K562 (cell line): ENCODE measurements at places on chromosomes 2 and 18. TPM values are rescaled to one million over a fixed set of nuclear protein-coding genes. Genes with fewer than 3 reads are reported as not detected.

GRCh38 chr2:26811791-26812694 is 26.2 kb downstream of the CENPA start:
- no peak for DNase-seq

GRCh38 chr2:144358374-144358964 is 161.4 kb downstream of the ZEB2 start:
- no peak for DNase-seq

- DNase-seq: no peak
These were observed 89.2 kb downstream of the STPG4 start for GRCh38 chr2:47065771-47066380.

GRCh38 chr2:231554748-231555545 is 24.7 kb upstream of the NMUR1 start:
- no peak for DNase-seq

DNA sequence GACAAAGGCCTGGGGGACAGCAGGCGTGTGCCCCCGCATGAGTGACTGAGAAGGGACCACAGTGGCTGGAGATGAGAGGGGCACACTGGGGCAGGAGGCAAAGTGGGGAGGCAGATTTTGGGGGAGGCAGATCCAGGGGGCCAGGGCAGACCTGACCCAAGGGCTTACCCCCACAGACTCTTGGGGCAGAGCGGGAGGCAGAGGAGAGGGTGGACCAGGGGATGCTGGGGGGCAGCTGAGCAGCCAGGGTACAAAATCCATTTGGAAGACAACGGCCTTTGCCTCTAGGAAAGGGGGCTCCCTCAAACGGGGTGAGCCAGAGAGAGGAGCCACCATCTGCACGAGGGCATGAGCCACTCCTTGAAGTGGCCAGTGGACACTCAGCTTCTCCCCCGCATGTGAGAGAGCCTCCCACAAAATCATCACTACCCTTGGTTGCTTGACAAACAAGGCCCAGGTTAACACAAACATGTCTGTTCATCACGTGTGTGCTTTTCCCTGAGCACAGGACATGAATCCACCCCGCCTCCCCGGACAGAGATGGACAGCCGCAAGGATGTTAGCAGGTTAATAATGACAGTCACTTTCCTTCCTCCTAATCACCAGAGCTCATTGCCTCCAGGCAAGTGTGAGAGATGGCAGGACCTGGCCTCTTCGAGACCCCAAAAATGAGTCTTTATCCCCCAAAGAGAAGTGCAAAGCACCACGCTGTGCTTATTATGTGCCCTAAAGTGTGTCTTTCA is 72.0 kb upstream of the RAB6C start:
- DNase-seq: no peak

The SLC11A1 gene
- 0.69 and 0.99 TPM in 2 replicates for polyA plus RNA-seq

GRCh38 chr2:237097326-237097910 is 11.7 kb downstream of the COPS8 start:
- no peak for DNase-seq

GRCh38 chr2:104769096-104769495 is 84.8 kb upstream of the POU3F3 start:
- DNase-seq: no peak

The GPR17 gene
- polyA plus RNA-seq: not detected in 2 replicates

DNA sequence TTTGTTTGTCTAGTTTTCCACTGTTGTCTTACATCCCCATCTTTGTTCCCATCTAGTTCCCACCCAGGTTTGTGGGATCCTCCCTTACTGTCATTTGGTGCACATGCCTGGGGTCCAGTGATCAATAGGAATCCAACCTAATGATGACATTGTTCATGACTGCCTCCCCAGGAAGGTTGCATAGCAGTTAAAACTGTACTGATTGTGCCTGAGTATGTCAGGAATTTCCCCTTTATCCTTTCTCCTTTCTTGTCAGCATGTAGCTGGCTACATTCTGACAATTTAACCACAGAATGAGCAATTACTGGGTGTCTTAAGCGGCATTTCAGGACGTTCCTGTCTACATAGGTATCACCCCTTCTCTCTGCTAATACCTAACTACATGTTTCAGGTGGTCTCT is 653.0 kb downstream of the CNTNAP5 start:
- DNase-seq: no peak

DNA sequence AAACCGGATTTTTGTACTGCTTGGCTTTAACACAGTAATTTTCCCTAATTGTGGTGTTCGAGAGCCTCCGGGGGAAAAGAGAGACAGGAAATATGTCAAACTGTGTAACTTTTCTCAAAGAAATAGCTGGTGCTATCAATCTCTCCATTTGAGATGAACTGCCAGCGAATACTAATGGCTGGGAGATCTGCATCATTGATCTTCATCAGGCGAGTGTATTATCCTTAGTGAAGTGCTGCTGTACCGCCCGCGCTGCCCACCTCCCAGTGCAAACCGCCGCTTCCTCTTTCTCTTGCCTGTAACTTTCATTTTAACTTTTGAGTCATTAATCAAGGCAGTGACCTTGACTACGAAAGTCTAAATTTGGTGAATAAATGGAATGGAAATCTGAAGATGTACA is 246.1 kb upstream of the ST6GAL2 start:
- DNase-seq: no peak

DNA sequence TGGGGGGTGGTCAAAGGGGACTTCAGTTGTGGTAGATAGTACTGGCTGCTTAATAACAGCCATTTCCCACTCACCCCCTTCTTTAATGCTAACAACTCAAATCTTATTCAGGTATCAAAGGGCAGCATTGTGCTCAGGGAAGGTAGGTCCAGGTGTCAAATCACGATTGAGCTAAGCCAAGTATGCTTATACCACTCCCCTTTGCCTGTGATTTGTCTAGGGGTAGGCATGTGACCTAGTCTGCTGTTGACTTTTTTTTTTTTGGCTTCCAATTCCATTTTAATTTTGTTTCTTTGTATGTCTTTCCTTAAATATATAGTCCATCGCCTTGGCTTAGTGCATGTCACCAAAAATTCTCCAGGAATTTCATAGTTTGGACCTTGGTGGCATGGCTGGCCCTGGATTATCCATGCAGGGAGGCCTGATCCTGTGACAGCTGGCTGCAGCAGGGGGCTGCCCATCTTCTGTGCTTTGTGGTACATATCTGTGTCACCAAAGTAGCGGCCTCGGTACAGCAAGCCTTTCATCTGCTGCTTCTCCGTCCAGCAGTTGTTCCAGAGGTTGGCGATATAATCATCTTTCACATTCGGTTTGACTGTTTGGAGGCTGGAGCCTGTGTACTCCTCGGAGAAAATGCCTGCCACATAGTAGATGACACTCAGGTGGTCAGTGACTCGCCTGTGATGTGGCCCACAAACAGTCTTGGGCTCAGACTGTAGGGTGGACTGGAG is 68.1 kb upstream of the SPRED2 start:
- DNase-seq: no peak

The FTCDNL1 gene
- 0.13 and 0.69 TPM in 2 replicates for polyA plus RNA-seq

- DNase-seq: no peak
These were observed 61.0 kb upstream of the EPAS1 start for GRCh38 chr2:46236006-46236875.

The ANTXR1 gene
- polyA plus RNA-seq: 0.23 and 0.62 TPM in 2 replicates

The CYTIP gene
- 0.03 and 0.22 TPM in 2 replicates for polyA plus RNA-seq

DNA sequence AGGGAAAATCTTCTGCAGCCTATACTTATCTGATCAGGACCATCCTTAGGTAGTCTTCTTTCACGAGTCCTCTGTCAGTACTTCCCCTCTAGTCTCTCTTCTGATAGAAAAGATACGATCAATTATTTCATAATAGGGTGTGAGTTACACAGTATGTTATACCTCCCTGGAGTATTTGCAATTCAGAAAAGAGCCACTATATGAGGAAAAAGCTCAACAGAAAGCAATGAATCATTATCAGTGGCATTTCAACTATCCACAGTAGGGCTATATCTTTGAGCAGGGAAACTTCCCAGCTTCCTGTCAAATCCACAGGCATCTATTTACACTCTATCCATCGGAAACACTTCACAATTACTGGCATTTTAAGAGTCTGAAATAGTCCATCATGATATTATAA is 105.3 kb upstream of the ACVR2A start:
- no peak for DNase-seq
